ENCODE measurements at places on chromosomes 5 and 9.

DNA sequence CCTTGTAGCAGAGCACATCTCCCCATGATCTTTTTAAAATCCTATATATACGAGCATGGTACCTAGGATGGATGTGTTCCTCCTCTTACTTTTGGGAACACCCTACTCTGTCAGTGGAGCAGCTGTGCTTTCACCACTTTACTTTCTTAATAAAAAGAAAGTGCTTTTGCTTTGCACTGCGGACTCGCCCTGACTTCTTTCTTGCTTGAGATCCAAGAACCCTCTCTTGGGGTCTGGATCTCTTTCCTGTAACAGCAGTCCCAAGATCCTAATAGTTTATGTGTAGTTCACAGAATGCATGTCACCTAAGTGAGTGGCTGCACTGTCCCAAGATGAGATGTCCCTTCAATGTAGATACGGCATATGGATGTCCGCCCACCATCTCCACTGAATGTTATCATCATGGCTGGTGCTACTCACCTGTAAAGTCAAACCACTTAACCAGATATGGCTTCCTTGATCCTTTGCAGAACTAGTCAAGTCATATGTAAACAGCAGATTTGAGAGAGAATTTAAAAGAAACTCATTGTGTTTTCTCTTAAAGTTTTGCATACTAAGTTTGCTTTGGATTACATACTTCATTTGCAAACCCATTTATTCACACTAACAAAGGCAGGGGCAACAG lies 1.9 kb downstream of the FGF1 start:
- DNase-seq: no peak

GRCh38 chr5:172051643-172052339 lies 45.4 kb upstream of the FBXW11 start:
- no peak for DNase-seq

DNA sequence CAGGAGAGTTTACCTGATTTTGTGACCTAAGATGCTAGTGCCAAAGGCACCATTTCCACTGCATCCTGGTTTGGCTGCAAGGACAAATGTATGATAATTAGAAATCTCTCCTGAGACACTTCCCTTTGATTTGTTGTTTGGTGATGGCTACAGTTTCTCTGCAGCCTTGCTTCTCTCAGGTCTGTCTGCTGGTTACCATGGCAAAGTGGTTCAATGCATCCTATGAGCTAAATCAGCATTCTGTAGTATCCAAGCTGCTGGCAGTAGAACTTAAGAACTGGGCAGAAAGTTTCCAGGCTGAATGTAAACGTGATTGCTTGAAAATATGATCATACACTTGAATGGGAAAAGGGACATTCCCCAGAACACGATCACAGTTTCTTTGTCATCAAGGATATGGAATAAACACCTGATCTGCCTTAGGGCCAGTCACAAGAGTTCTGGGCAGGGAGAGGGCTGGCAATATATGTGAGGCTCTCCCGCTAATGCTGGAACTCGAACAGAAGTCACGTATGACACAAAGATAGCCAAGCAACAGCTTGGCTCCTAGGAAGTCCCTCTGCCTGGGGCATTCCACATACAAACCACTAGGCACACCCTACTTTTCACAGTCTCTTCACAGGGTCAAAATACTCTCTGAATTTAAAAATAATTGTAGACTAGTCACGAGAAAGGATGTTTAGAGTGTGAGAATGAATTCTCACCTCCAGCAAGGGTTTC lies 138.1 kb upstream of the GRAMD2B start:
- DNase-seq: no peak

DNA sequence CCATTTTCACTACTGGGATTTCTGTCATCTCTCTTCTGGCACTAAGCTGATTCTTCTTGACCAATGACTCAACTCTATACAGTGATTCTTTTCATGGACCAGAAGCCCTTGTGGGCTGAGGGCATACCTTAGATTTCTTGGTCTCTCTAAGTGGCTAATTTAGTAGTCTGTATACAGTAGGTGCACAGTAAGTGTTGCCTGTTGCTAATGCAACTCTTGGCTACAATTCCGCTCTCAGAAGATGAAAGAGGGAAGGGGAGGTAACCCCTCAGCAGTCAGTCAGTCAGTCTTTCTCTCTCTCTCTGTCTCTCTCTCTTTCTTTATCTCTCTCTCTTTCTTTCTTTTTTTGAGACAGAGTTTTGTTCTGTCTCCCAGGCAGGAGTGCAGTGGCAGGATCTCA lies 115.1 kb upstream of the PANK3 start:
- DNase-seq: no peak

DNA sequence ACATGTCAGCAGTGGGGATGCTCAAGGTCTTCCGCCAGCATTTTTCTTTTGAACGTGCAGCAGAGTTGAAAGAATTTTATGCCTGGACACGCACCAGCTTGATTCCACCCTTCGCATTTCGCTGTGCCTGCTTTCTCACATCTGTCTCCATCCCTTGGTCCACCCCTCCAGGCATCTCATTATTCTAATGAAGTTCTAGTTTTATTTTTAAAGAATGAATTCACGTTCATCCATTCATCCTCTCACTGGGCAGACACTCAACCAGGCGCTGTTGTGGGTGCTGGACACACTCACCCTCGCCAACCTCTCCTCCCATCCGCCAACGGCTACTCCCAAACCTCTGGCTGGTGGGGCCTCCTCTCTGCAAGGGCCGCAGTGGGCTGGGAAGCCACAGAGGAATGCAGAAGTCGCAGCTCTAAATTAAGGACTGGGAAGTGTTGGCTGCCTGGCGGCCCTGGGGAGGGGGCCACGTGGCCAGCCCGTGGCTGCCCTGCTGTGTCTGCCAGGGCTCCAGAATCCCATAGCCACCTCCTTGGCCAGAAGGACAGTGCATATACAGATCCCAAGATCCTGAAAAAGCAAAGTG lies 6.7 kb downstream of the SUSD3 start:
- DNase-seq: no peak

- no peak for DNase-seq
These were observed 57.9 kb downstream of the SHB start for GRCh38 chr9:38010918-38011704.

DNA sequence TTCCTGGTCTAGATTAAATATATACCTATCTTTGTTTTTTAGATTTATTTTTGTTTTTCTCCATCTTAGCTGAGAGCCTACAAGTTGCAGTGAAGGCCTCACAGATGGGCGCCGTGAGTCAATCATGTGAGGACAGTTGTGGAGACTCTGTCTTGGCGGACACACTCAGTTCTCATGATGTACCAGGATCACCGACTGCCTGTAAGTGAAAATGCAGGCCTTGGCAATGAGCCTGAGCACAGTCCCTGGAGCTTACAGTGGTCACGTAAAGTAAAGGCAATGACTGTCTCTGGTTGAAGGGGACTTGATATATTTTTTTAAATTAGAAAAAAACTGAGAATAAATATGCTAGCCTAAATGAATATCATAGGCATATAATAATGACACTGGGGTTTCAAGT lies 271.9 kb downstream of the ARHGEF28 start:
- no peak for DNase-seq

DNA sequence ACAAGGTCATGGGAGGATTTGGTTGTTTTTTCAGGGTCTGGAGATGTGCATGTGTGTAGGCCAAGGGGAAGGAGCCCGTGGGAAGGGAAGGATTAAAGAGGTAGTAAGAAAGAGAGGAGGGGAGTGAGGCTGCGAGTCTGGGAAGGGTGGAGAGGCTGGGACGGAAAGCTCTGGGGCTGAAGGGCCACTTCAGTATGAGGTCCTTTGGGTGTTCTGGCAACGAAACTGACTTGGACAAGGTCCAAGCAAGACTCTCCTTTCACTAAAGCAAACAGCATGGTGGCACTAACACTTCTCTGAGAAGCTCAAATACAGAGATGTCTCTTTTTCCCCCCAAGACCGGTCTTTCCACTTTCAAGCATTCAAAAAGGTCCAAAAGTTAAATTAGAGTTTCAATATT lies 394.5 kb downstream of the ARHGEF28 start:
- DNase-seq: no peak

- no peak for DNase-seq
These were observed 876 bp downstream of the EGFLAM start for GRCh38 chr5:38259062-38259808.

DNA sequence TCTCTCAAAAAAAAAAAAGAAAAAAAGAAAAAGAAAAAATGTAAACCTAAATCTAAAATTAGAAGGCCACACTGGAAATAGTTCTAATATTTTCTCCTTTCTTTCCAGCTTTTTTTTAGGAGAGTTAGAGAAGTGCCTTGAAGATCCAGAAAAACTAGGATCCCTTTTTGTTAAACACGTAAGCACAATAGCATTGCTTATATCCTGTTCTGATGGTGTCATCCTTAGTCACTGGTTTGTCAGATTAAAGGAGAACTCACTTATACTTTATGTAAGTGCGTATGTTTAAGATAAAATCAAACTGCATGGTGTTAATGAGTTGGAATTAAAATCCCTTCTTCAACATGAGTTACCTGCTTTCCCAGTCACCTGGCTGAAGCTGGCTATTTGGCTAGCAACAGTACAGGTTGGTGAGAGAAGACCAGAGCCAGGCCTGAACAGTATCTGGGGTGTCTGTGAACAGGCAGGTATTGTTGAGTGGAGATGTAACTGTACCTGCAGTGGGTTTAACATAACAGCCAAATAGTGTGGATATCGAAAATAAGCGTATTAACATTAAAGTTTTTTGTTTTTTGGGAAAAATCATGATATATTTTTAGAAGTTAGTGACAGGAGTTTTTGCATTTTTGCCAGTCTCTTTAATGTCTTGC lies 104.7 kb upstream of the OTULINL start:
- no peak for DNase-seq

GRCh38 chr5:110663525-110663924 lies 62.9 kb downstream of the TMEM232 start:
- DNase-seq: no peak

DNA sequence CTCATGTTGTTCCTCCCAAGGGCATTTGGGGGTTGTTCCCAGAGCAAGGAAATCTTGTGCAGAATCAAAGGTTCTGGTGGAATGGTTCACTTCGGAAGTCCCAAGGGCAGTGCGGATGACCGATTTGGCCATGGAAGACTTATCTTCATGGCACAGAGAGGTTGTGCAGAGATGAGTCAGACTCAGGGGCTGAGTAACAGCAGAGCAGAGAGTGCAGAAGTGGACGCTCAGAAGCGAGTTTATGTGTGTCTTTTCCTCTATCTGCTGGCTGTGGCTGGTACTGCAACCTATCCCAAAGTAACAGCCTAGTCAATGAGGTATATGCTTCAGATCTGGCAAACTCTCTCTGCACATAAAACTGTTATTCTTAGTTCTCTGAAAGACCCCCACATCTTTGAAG lies 118.1 kb downstream of the DPYSL3 start:
- DNase-seq: no peak

GRCh38 chr9:121289026-121289771 lies 21.2 kb downstream of the GSN start:
- DNase-seq: no peak

DNA sequence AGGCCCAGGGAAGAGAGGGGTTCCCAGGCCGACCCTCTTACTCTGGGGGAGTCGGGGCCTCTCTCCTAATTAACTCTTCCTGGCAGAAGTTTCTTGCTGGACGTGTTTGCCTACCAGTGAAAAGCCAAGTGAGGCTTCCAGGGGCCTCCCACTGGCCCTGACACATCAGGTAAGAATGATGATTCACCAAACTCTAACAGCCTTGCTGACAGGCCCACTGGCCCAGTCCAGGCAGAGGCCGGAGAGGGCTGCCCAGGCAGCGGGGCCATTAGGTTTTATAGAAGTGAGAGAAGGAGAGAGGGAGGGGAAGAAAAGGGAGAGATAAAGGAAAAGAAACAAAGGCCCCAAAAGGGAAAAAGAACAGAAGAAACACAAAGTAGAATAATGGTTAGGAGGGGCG lies 50.8 kb upstream of the FOXE1 start:
- DNase-seq: no peak

DNA sequence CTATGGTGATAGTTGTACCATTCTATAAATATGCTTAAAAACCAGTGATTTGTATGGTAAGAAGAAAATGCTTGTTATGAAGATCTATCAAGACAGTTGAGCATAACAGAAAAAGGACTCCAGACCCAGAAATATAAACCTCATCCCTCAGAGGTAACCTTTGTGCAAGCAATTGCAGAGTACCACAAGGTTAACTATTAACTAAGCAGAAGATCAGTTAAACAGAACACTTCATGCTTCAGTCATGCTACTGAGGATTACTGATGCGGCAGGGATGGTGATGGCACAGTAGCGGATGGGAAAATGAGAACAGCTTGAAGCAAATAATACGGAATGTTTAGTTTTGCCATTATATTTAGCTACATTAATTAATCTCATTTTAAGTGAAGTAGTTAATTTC lies 45.5 kb downstream of the IARS1 start:
- no peak for DNase-seq

- no peak for DNase-seq
These were observed 342.4 kb upstream of the TYRP1 start for GRCh38 chr9:12350775-12351174.

GRCh38 chr5:78260771-78261170 lies 33.7 kb downstream of the AP3B1 start:
- no peak for DNase-seq

DNA sequence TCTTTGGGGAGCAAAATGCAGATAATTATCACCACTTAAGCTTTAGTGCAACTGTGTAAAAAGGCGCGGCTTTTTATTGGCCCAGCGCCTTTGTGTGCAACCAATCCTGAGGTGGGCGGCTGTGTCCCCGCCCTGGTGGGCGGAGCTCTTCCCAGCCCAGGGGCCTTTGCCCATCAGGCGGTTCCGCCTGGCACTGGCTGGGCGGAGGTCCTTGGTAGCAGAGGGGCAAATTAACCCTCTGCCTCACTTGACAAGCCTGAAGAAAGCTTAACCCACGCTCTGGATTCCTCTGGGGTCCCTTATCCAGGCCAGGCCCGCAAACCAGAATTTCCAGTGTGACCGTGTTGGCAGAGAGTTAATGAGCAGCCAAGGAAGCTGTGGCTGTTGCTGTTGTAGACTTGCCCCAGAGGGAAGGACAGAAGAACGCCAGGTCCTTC lies 12.8 kb upstream of the NIPAL4 start:
- DNase-seq: no peak

GRCh38 chr9:38315085-38315595 lies 77.4 kb upstream of the ALDH1B1 start:
- no peak for DNase-seq

DNA sequence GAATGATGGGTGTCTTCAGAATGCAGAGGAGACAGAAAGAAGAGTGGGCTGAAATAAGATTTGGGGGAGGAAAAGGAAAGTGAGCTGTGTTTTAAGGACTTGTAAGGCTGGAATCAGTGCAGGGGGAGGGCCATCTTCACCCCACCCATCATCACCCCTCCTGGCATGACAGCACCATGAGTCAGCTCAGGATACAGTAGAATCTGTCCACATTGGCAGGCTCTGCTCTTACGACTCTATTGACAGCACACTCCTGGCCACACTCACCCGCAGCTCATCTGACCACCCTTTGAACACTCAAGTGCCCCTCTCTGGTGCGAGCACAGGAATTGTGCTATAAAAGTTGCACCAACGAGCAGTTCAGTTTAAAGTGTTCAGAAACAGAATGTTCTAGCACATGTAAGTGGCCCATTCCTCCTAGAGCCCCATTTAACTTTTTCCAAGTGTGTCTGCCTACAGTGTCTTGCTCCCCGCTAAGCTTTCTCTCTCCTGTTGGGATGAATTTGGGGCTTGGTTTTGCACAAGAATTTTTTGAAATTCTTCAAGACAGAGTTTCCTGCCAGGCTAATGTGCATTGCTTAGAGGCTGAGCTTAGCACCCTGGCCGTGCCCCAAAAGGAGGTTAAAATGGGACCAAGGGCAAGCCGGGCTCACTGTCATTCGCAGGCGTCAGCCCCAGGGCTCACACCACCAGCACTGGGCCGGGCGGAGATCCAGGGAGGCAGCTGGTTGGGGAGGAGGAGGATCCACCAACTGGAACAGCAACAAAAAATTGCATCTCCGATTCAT lies 12.0 kb downstream of the ADRA1B start:
- DNase-seq: no peak

- no peak for DNase-seq
These were observed 65.5 kb upstream of the SPTLC1 start for GRCh38 chr9:92180669-92181181.

Data from stimulated activated CD4-positive, alpha-beta T cell treated with anti-CD3 and anti-CD28 coated beads, Interleukin-12 subunit alpha, Interleukin-12 subunit beta, amount 100 ng/mL, for 4 hours (primary cell).